GM04504 (cell line): ENCODE measurements at places on chromosomes 3 and 15.

DNA sequence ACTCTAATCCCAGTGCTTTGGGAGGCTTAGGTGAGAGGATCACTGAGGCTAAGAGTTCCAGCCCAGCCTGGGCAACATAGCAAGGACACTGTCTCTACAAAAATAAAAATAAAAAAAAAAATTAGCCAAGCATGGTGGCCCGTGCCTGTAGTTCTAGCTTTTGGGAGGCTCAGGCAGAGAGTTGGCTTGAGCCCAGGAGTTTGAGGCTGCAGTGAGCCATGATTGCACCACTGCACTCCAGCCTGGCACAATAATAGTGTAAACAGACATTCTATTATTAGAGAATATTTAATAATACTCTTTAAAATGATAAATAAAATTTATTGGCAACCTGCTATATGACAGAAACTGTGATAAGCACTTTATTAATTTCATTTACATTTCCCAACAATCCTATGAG is 908.9 kb downstream of the TUSC7 start:
- no peak for DNase-seq

- DNase-seq = no peak
These were observed 33.6 kb downstream of the PAQR9 start for GRCh38 chr3:142929890-142930289.

DNA sequence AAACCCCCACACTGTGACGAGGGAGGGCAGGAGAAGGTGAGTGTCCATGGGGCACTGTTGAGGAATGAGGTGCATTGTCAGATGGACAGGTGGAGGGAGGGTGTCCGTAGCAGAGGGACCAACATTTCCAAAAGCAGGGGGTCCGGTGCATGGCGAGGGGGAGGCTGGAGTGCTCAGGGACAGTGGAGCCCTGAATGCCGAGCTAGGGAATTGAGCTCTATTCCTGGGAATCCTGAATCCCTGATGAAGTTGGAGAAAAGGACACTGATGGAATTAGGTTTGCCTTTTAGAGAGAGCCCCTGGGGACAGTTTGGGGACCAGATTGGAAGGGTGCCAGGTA is 7.9 kb upstream of the ANPEP start:
- no peak for DNase-seq

DNA sequence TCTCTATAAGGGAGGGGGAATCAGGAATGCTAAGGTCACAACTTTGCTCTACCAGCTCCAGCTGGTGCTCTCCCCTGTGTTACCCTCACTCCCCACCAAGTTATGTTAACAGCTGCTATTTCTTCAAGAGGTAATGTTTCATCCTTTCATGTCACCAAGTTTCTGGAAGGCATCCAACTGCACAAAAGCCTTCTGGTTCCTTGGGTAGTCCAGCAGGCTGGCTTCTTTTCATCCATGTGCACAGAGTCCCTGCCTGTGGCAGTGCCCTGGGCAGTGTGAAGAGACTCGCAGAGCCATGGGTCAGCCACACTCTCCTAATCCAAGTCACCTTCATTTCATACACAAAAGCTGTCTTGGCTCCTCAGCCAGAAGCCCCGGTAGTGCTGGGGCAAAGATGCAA is 737.5 kb upstream of the LMCD1 start:
- no peak for DNase-seq

DNA sequence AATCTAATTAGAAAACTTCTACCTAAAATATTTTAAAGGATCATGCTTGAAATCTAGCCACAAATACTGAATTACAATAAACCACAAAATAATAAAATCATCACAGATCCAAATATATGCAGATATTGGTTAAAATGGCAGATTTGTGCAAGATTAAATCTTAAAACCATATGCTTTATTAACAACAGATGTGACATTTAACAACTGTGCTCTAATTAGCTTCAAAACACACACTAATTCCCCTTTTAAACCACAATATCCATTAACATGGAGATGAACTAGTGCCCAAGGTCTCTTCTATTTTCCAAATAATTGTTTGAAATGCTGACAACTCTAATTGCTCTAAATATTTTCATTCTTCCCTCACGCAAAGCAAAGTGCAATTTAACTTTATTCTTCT is 1530.3 kb downstream of the SI start:
- DNase-seq = no peak

GRCh38 chr3:9205345-9206143 is 43.9 kb downstream of the SRGAP3 start:
- DNase-seq = no peak

DNA sequence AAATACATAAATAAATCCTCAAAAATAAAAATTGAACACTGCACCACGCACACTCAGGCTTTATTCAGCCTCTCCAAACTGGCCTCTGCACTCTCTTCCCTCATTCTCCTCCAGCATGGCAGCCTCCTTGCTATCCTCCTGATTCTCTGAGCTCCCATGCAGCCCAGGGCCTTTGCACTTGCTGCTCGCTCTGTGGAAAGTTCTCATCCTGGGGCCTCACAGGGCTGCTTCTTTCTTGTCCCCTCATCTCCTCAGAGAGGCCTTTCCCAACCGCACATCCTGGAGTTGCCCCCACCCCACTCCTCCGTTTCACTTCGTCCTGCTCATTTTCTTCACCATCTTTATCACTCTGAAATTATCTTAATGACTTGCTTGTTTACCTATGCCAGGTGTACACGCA is 123.0 kb downstream of the SHQ1 start:
- DNase-seq = no peak

GRCh38 chr15:99616129-99616528 is 50.3 kb downstream of the MEF2A start:
- DNase-seq = no peak

DNA sequence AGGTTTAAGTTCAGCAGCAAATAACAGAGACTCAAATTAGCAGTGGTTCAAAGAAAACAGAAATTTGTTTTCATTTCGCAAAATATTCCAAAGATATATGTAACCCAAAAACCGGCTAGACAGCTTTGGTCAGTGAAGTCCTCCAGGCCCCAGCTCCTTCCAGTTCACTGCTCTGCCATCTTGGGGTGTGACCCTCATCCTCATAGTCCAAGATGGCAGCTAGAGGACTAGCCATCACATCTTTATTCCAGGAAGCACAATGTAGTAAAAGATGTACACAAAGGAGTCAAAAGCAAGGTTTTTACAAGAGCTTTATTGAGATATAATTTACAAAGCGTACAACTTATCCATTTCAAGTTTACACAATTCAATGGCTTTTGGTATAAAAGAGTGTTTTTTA is 107.1 kb downstream of the LIPC start:
- DNase-seq = no peak

GRCh38 chr3:177126015-177126773 is 71.1 kb downstream of the TBL1XR1 start:
- peak; percentile 48 for DNase-seq

DNA sequence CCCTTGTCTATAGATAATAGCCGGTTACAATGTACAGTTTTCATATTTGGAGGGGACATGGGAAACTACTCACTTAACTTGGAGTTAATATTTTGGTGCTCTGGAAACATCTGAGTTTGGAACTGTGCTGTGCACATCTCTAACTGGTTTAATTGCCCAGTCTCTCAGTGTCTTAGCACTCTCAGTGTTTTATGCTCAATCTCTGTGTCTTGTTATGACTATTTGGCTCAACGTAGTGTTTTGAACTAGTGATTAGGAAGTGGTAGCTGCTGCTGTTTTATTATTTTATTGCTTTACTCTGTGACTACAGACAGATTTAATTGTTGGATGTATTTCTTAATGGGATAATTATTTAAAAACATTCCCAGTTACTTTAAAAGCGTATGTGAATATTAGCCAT is 17.0 kb downstream of the FNDC3B start:
- DNase-seq = no peak

GRCh38 chr3:155737844-155738460 is 6.9 kb downstream of the PLCH1 start:
- DNase-seq = no peak

DNA sequence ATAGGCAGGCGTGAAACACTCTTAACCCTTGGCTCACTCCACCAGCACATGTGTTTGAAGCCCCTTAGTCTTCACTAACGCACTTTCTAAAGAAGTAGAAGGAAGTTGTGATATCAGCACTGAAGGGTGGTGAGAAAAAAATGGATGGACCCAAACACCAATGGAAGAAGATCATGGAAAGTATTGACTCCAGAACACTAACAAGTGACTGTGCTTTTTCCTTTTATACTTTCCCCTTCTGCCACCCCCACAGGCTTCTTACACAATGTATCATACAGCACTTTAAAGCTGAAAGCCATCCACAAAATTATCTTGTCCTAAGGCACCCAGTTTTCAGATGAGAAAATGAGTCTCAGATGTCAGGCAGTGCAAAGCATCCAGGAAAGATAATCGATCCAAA is 93.9 kb upstream of the PHLDB2 start:
- DNase-seq = no peak

DNA sequence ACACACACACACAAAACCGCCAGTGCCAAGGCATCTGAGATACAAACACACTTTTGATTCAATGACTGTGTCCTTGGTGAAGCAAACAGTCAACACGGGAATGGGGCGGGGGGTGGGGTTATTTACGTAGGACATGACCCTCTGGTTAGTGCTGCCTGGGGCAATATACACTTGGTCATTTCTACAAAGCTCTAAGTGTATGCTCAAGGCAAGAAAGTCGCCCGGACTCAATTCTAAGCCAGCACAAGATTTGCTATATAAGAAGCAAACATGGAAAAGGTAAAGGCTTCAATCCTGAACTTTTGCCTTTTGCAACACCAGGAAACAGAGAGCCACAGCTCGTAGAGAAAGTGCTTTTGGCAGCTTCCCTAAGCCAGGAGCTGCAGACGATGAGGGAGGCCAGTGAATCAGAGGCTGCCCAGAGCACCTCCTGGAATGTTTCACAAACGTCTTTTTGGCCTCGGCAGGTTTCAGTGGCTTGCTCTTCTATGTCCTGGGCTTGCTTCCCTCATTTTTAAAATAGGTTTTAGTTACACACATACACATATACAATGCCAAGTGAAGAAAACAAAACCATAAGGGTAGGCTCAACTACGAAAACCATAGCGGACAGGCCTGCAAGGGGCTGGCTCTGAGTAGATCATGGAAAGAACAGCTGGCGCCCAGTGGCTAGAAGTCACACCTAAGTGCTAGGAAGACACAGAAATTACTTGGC is 73.6 kb downstream of the TM4SF4 start:
- DNase-seq = no peak

GRCh38 chr3:14460342-14461005 is 58.1 kb downstream of the SLC6A6 start:
- DNase-seq = peak; percentile 84

- no peak for DNase-seq
These were observed 30.9 kb downstream of the ITPR1 start for GRCh38 chr3:4523710-4524698.

- DNase-seq = no peak
These were observed 309.9 kb downstream of the TLE3 start for GRCh38 chr15:69787791-69788190.
